ENCODE measurements at places on chromosomes 4 and X. TPM values are rescaled to one million over a fixed set of nuclear protein-coding genes. Genes with fewer than 3 reads are reported as not detected.

GRCh38 chr4:154960476-154960875 is 179.4 kb downstream of the RBM46 start:
- no peak for DNase-seq

The TRPC5OS gene
- total RNA-seq: not detected

GRCh38 chrX:68665502-68665901 is 18.0 kb downstream of the STARD8 start:
- DNase-seq: no peak

DNA sequence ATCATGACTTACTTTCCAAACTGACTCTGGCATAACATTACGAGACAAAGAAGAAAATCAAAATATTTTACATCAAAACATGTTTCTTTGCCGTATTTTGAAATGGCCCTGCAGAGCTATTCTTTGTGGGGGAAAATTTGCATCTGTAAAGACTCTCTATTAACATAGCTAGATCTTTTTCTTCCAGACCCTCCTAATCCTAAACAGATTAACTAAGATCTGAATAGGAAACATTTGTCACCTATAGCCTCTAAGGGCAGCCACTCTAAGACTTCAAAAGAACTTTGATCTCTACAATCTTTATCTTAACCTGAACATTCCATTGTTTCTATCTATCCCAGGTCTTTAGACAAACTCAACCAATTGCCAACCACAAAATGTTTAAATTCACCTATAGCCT is 176.6 kb upstream of the CENPE start:
- no peak for DNase-seq

- no peak for DNase-seq
These were observed 150.8 kb upstream of the CXCL13 start for GRCh38 chr4:77454858-77455257.

- no peak for DNase-seq
These were observed 101.2 kb downstream of the SMIM20 start for GRCh38 chr4:26015133-26015651.

The PRKG2 gene
- not detected for total RNA-seq

GRCh38 chr4:187433141-187433540 is 562.4 kb upstream of the ZFP42 start:
- DNase-seq: no peak

All from HepG2 (cell line).